ENCODE measurements at places on chromosomes 6 and 20. TPM values are rescaled to one million over a fixed set of nuclear protein-coding genes. Genes with fewer than 3 reads are reported as not detected.

COL21A1 gene
- polyA plus RNA-seq, result 1.5 TPM

CLDN20 gene
- polyA plus RNA-seq, result not detected

TAGAP gene
- polyA plus RNA-seq, result 0.76 TPM

IL20RA gene
- polyA plus RNA-seq, result 4.6 TPM

FAM83B gene
- polyA plus RNA-seq, result 2.7 TPM

BCL2L1 gene
- 80.9 TPM for polyA plus RNA-seq

BPIFB2 gene
- 0.08 TPM for polyA plus RNA-seq

CST5 gene
- not detected for polyA plus RNA-seq

EGFL8 gene
- 27.7 TPM for polyA plus RNA-seq

CST2 gene
- 0.15 TPM for polyA plus RNA-seq

C6orf15 gene
- polyA plus RNA-seq, result not detected

TCP11 gene
- 0.02 TPM for polyA plus RNA-seq

MROH8 gene
- 0.69 TPM for polyA plus RNA-seq

RING1 gene
- 32.4 TPM for polyA plus RNA-seq

RBPJL gene
- polyA plus RNA-seq, result 0.04 TPM

GGTLC1 gene
- polyA plus RNA-seq, result not detected

PACSIN1 gene
- 0.01 TPM for polyA plus RNA-seq

DEFB124 gene
- not detected for polyA plus RNA-seq

TBX18 gene
- polyA plus RNA-seq, result 0.89 TPM

PTPRT gene
- under 0.01 TPM for polyA plus RNA-seq

SEL1L2 gene
- polyA plus RNA-seq, result not detected

JPH2 gene
- polyA plus RNA-seq, result 4.9 TPM

TSHZ2 gene
- polyA plus RNA-seq, result 11.7 TPM

MCHR2 gene
- not detected for polyA plus RNA-seq

CYP24A1 gene
- 1.6 TPM for polyA plus RNA-seq

MUC22 gene
- 5.8 TPM for polyA plus RNA-seq

TFAP2D gene
- not detected for polyA plus RNA-seq

C20orf202 gene
- 0.33 TPM for polyA plus RNA-seq

HLA-DOB gene
- 1.9 TPM for polyA plus RNA-seq

BTNL2 gene
- polyA plus RNA-seq, result not detected

WFDC2 gene
- polyA plus RNA-seq, result 3.3 TPM

GNMT gene
- polyA plus RNA-seq, result 0.67 TPM

TRAPPC3L gene
- 0.01 TPM for polyA plus RNA-seq

VPS52 gene
- 44.9 TPM for polyA plus RNA-seq

MANEA gene
- 2.0 TPM for polyA plus RNA-seq

SGK2 gene
- 0.26 TPM for polyA plus RNA-seq

RSPO3 gene
- 1.9 TPM for polyA plus RNA-seq

TPX2 gene
- 13.6 TPM for polyA plus RNA-seq

NRSN1 gene
- polyA plus RNA-seq, result not detected

MICB gene
- polyA plus RNA-seq, result 0.77 TPM

PLAGL2 gene
- 6.4 TPM for polyA plus RNA-seq

ADGRB3 gene
- 0.08 TPM for polyA plus RNA-seq

TGM2 gene
- polyA plus RNA-seq, result 5.1 TPM

HDGFL1 gene
- polyA plus RNA-seq, result not detected

HLA-DQB1 gene
- 16.5 TPM for polyA plus RNA-seq

NKX2-2 gene
- polyA plus RNA-seq, result not detected

ID4 gene
- polyA plus RNA-seq, result 23.5 TPM

IMPG1 gene
- polyA plus RNA-seq, result 0.02 TPM

ROMO1 gene
- 335 TPM for polyA plus RNA-seq

MMP24 gene
- polyA plus RNA-seq, result 0.10 TPM

FAM50B gene
- polyA plus RNA-seq, result 2.4 TPM

PXDC1 gene
- 13.1 TPM for polyA plus RNA-seq

VNN1 gene
- 0.29 TPM for polyA plus RNA-seq

LPA gene
- 0.01 TPM for polyA plus RNA-seq

MTFR2 gene
- polyA plus RNA-seq, result 1.7 TPM

TNNC2 gene
- polyA plus RNA-seq, result 1.0 TPM

KIF6 gene
- 0.08 TPM for polyA plus RNA-seq

All from esophagus (tissue), 2 donors.